Right forelimb (tissue), 1 donor: ENCODE measurements at places on chromosomes 13 and 19.

DNA sequence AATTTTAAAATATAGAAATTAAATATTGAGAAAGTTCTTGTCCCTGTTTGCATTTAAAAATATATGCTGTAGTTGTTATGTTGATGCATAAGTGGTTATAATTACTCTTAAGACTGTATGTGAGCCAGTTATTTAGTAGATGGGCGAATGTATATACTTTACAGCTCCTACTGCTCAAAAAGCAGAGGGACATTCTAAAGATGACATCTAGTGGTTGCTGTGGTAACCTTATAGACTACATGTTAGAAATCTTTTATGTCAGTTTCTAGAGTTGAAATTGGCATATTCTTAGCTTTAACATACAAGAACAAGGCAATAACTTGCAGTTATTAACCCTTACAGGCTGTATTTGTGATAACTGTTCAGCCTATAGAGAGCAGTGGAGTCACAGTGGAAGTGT lies 160.5 kb downstream of the OLFM4 start:
- DNase-seq, result no peak

- DNase-seq, result no peak
Observed at GRCh38 chr13:30061217-30061616, 210.8 kb upstream of the UBL3 start.

GRCh38 chr13:102530751-102531150 lies 66.0 kb upstream of the TPP2 start:
- DNase-seq, result no peak

- DNase-seq, result peak; percentile 89
Observed at GRCh38 chr19:15251749-15252397, 19.6 kb upstream of the EPHX3 start.

DNA sequence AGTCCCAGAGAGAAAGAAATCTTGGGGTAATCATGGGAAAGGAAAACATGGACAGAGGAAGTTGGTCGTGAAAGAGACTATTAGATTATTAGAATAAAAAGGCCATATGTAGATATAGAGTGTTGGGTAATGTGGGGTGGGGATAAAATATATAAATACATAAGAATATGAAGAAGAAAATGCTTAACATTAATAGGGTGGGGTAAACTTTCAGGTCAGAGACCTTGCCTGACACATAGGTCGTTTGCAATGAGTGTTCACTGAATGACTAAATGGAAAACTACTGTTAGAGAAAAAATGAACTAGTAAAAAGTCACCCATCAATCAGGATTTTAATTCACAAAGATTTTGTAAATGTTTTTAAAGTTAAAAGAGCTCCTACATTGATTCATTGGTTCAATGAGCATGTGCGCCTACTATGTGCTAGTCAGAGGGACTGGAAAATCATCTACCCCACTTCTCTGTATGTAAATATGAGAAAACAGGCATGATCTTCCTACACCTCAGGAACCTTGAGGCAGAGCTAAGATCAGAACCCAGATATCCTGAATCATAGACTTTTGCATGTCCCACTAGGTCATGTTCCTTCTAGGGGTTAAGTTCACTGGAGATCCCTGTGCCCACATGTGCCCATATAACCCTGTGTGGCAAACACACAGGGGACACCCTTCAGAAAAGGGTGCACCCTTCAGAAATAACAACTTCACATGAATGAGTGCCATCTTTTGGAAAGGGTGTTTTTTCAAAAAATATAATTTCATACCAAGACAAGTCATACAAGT lies 24.6 kb upstream of the KLF12 start:
- DNase-seq, result no peak

GRCh38 chr19:3516675-3517207 lies 10.6 kb downstream of the FZR1 start:
- DNase-seq, result no peak
